Activated CD4-positive, alpha-beta T cell treated with anti-CD3 and anti-CD28 coated beads, Interleukin-2, amount 10 ng/mL, durations not matched to agents 24 days and 14 days (primary cell): ENCODE measurements at places on chromosomes 1 and 21. TPM values are rescaled to one million over a fixed set of nuclear protein-coding genes. Genes with fewer than 3 reads are reported as not detected.

The OR6N2 gene
- not detected in 2 replicates for total RNA-seq

The ETV3 gene
- 40.4 and 41.3 TPM in 2 replicates for total RNA-seq

The BNIPL gene
- total RNA-seq: 0.85 and 1.8 TPM in 2 replicates

The REG4 gene
- total RNA-seq: 0.19 and 0.40 TPM in 2 replicates

The IGSF3 gene
- 2.1 and 2.2 TPM in 2 replicates for total RNA-seq
